ENCODE measurements at places on chromosomes 5 and 9. TPM values are rescaled to one million over a fixed set of nuclear protein-coding genes. Genes with fewer than 3 reads are reported as not detected.
A peak's percentile ranks its signal among the peaks of the same experiment; 100 is the strongest.

PCDHA2 gene
- total RNA-seq: not detected

INSYN2B gene
- total RNA-seq: not detected

CCNO gene
- total RNA-seq: not detected

LCN15 gene
- total RNA-seq: not detected

GRCh38 chr9:4590430-4591122, 71.5 kb upstream of the PLPP6 start:
- no peak for ATAC-seq

DNA sequence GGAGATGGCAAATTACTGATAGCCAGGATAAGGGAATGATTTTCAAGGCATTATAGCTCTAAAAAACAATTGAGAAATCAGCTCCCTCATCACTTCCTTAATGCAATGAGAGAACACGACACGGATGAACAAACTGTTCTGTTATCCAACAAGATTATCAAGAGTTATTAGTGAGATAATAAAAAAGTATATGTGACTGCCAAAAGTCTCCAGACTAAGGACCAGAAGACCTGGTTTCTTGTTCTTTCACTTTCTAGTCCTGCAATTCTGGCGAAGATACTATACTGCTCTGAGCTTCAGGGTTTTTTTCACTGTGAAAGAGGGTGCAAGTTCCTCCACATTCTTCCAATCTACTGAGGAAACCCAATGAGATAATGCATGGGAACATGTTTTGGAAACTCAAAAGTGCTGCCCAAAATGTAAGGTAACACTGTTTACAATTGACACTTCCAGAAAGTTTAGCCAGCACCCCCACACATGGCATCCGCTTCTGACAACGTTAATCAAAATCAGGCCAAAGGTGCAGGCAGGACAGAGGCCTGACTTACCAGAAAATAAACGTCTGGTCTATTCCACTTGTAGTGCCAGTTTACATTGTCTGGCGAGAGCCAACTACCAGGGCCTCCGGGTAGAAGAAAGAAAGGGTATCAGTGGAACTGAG, 254.2 kb downstream of the DOCK8 start:
- no peak for ATAC-seq

DNA sequence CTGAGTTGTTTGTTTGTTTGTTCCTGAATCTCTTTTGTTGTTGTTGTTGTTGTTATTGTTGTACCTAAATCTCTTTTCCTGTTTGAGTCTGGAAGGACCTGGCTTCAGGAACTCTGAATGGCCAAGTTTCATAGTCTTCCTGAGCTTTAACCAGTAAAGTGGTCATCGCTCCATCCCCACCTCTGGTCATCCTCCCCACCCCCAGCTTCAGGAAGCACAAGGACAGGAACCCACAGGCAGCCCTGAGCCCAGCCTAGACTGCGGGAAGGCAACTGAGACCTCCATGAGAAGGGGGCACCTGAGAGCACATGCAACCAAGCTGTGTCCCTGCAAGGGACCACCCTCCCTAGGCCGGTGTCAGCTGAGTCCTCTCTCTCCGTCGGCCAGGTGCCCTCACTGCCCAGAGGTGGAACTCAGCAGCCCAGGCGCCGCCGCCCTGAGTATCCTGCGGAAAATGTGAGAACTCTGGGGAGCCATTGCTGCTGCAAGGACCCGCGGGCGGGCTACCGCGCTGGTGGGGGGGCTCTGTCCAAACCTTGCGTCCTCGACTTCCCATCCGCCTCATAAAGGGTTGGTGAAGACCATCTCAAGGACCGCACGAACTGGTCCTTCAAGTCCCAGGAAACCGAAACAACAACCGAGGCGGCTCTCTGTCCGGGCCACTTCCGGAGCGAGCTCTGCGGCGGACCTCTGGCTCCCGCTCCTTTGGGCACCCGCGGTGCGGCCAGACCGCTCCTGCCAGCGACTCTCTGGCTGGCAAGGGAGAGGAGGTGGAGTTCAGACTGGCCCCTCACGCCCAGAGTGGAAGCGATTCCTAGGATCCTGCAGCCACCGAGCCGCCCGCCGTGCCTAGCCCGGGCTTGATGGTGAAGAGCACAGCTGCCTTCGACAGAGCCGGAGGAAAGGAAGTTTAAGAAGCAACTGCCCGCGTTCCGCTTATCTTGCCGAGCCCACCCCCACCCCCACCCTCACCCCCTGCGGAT, 4.2 kb downstream of the BARX1 start:
- ATAC-seq: peak; percentile 12

DNA sequence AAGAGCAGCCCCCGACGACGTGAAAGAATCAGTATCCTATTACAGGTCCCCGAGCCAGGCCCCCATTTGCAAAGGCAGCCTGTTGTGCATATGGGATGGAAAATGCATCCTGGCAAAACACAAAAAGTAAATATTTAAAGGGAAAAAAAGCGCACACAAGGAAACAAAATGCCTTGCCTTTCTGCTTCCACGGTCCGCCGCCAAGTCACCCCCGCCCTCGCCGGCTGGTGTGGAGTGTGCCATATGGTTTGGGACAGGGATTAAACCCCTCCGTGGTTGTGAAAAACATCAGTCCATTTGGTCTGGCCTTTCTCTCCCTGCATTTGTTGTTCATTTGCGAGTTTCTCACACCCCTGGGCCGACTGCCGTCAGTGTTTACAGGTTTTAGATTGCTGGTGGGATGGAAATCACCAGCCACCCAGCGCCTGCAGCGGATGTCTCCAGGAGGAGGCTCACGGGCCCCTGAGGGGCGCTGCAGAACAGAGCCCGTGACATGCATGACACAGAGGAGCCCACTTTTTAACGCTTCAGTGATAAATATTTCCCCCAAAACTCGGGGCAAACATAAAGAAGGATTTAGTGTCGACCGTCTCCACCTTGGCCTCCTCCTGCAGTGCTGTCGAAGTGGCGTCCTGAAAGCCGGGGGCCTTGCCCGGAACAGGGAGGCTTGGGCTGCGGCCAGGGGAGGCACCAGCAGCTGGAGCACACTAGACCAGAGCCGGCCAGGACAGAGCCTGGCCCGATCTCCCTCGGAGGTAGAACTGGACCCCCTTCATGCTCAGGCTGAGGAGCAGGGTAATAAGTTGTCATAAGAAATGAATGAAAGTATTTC, 161.5 kb downstream of the HSD17B3 start:
- no peak for ATAC-seq

GRCh38 chr5:962801-963200, 45.8 kb upstream of the NKD2 start:
- no peak for ATAC-seq

DNA sequence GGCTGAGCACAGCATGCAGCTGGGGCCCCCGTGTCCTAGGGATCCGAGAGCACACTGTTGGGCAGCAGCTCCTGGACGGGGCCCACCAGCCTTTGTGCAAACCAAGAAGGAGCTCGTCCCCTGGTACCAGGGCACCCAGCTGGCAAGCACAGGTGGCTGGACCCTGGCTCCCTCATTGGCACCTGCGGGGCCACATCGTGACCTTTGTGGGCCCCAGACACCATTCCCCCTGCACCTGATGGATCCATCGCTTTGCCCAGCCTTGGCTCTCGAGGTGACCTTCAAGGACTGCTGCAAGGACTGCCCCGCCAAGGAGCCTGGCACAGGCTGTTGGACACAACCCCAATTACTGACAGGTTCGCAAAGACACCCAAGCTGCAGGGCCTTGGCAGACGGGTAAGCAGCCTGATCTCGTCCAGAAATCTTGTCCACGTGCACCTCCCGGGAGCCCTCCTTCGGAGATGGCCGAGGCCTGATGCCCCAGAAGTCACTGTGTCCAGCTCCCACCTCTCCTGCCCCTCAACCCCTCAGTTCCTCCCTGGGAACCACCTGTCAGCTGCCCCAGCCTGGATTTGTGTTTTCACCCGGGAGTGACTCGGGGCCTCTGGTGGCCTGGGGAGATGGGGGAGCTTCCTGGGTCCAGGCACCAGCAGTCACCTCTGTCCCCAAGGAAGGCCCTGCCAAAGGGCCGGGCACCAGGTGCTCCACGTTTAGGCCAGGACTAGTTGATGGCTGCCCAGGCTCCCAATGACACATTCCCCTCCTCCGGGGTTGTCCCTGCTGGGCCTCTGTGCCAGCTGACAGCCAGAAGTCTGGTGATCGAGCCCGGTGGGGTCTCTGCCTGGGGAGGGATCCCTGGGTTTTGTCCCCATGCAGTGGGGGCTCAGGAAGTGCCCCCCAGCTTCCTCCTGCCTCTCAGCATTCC, 137.1 kb upstream of the PPP1R26 start:
- ATAC-seq: no peak

Measured in activated T-helper 17 cell treated with anti-CD3 and anti-CD28 coated beads, Interleukin-2, amount 50 U/mL, for 72 hours (primary cell).